ENCODE measurements at places on chromosomes 7 and 10.

DNA sequence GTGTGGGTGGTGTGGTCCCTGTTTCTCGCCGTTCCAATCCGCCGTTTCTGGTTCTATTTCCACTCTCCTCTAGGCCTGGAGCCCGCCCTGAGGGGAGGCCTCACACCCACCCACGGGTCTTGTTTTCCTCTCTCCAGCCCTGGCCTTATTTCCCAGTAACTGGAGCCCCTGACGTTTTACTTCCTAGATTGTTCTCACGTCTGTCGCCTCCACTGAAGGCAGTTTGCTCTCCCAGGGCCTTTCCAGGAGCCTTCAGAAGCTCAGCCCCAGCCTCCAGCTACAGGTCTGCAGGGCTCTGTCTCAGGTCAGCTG is 30.6 kb downstream of the CFAP46 start:
- peak; percentile 31 for DNase-seq

DNA sequence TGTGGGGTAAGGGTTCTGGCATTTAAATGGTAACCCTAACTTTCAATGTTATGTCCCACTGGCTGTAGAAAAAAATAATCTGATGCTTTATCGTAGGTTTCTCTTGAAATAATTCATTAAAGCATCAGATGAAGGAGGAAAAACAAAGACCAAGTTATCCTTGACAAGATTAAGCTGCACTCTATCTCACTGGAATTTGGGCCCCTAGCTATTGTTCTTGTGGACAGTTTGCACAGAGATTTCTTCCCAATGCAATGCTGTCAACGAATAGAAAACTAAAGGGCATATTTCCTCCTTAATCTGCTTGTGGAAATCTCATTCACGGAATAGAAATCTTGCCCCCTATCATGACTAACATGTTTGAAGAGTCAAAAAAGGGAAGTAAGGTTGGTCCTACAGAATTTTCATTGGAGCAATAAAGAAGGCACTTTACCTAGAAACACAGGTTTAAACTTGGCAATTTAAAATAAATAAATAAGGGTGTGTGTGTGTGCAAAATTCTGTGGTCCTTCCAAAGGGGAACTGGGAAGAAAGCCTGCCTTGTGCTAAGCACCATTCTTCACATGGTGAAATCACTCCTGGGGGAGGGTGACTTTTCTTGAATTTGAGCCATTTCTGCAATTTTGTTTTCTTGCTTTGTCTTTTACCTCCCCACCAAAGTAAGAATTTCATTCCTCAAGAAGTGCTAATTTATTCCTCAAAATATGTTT is 242.8 kb downstream of the GLI3 start:
- no peak for DNase-seq

DNA sequence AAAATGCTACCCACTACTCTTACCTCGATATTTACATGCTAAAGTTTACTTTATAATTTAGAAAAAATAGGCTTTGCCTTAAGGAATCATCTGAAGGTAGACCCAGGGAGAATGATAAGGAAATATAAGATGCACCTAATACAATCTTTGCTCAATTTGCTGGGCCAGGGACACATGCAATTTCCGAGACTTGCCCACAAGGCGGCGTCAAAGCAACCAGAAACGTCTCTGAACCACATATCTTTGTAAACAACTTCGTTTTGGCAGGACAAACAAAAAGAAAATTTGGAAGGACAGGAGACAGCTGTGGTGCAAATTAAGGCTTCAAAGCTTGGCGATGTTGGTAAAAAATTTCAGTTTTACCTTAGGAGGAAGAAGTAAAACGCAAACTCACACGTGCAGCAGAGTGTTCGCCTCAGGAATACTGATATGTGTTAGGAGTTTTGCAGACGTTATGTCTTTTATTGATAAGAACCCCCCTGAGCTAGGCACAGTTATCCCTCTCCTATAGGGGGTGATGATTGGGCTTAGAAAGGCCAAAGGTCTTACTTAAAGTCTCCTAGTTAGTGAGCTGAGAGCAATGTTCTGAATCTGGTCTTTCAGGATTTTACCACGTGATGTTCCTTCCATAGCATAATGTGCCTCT is 134.3 kb downstream of the PRKCQ start:
- peak; percentile 57 for DNase-seq

DNA sequence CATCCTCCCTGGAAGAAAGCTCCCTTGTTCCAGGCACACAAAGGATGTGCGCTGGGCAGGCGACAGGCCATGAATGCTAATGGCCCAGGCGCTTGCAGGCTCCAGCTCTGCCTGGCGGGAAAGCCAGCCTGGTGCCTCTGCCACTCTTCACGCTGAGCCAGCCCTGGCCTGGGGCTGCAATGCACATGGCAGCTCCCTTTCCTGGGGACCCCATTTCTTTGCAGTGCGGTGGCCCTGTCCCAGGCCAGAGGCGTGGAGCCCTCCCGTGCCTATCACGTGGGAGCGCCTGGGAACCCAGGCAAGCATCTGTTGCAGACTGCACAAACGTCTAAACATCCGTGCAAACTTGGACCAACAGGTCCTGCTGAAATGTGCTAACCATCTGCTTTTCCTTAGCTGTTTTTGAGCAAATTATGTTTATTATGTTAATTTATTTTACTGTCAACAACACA is 152.1 kb upstream of the LYZL2 start:
- DNase-seq = no peak

DNA sequence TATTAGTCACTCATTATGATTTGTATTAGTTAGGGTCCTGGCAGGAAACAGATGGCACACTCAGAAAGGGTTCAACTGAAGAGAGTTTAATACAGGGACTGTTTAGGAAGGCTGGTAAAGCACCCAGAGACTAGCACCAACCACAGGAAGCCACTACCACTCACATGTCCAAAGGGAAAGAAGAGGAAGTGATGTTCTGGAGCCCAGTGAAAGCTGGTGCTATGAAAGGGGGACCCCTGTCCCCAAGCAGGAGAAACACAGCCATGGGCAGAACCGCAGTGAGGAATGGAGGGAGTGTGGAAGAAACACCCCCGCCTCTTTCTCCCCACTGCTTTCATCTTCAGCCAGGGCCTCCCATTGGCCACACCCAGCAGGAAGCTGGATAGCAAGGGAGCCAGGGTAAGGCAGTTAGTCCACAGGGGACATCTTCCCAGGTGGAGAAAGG is 3.2 kb upstream of the VSIR start:
- DNase-seq = no peak

DNA sequence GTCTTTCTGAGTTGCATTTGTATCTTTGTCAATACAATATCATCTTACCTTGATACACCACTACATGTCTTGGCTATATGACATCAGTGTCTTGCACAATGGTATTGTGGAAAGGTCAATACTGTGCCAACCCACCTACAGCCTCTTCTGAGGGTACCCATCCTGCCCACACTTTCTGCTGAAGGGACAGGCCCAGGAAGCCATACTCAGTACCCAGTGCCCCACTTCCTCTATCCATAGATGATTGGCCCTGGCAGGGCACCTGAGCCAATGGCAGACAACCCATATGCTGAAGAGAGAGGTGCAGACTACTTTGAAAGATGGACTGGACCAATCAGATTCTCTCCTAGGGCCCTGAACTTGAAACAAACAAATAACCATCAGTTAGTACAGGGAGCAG is 152.0 kb upstream of the ADO start:
- no peak for DNase-seq

- DNase-seq = no peak
Observed at GRCh38 chr10:3407208-3407607, 234.6 kb upstream of the PITRM1 start.

DNA sequence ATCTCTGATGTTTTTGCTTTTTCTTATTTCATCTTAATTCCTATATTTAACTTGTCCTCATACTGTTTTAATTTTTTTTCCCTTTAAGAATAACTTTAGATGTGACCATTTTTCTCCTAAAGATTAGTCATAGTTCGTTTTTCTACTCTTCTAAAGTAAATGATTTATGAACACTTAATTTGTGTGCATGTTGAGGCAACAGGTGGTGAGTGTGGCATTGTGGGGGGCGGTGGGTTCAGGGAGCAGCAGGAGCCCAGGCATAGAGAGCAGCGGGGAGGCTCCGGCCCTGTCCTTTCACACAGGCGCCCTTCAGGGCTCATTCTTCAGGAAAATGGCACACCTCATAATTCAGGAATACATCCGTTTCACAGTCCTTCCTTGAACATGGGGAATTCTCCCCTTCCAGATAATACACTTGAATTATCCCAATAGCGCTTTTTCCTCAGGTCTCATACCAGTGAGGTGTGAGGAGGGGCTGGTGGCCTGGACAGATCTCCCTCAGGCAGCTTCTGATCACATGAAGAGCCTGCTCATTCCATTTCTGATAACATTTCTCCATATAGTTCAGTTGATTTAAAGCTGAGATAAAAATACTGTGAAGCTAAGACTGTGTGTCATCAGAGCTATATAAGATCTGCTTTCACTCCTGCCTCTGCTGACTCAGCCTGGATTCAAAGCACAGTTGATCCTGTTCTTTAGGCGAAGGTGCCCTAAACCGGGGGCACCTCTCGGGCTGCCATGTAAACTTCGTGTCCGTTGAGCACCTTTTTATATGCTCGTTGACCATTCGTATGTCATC is 40.2 kb downstream of the CUL1 start:
- no peak for DNase-seq

DNA sequence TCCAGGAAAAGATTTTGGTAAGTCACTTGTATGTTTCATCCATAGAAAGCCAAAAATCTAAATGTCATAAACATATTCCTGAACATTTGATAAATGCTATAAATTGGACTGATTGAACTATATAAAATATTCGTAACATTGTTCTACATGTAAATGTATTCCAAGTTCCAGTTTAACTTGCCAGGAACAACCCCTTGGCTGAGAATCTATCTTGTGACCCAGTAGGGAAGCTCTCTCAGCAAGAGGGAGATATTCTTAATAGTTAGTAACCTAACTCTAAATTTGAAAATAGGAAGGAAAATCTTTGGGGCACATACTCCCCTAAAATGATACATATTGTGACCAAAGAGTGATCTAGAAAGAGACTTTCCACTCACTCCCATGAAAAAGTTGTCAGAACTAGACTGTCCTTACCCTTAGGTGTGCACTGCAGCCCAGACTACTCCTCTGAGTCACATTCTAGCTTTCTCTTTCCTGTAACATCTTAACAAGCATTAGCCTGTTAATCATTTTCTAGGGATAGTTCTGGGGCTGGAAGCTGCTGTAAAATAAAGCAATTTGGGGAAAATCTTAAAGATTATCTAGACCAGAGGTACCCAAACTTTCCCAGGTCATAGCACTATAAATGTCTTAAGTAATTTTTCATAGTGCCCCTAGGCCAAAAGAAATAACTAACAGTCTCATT is 73.7 kb upstream of the SKAP2 start:
- no peak for DNase-seq

GRCh38 chr10:70782086-70782745 is 3.0 kb downstream of the TBATA start:
- peak; percentile 21 for DNase-seq
